ENCODE measurements at places on chromosomes 12 and 14.

DNA sequence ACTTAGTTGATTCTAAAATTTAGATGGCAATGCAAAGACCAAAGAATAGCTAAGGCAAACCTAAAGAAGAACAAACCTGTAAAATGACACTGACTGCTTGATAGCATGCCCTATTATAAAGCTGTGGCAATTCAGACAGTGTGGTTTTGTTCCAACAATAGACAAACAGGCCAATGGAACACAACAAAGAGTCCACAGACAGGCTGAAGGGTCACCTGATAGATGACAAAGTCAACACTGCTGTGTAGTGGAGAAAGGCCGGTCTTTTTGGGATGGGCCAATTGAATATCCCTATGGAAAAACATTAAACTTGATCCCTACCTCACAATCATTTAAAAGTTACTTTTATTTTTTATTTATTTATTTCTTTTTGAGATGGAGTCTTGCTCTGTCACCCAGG is 33.8 kb upstream of the SLC25A3 start:
- DNase-seq, result no peak

GRCh38 chr12:122876731-122877130 is 19.2 kb downstream of the VPS37B start:
- no peak for DNase-seq

DNA sequence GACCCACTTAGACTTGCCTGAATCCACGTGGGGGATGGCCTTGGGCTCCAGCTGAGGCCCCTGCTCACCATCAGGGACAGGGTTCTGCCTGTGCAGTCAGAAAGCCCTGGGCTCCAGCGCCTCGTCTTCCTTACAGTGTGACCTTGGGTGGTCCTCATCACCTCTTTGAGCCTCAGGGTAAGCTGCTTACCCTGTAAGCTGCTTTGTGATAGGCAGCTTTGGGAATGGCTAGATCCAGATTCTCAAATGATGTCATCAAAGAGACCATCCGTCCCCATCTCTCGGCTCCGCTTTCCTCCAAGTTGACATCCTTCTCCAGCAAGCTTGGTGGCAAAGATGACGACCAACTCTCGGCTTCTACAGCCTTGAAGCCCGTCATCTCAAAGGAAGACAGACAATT is 127.0 kb downstream of the ADCK1 start:
- no peak for DNase-seq

DNA sequence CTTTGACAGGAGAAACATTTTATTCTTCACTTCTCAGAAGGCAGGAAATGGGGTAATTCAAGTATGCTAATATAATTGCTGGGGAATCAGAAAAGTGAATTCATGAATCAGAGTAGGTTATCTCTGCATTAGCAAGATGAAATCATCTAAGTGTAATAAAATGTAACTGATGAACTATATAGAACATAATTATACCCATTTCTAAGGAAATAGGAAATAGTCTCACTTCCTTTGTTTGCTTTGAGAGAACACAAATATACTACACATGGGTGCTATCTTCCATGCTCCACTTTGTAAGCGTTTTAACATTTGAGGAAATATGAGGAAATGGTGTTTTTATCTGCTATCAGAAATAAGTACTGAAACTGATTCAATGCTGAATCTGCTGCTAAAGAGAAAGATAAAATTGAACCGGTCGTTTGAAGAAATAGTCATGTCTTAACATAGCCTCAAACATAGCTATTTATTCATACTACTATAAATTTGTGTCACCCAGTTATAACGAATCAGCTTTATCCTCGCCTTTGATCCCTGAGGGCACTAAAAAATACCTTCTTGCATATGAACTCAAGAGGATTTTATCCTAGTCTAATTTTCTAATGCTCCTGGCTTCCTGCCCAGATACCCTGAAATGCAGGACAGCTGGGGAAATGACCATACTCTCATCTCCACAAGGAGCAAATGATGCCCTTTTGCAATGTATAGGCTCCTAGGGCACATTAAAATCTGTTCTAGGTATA is 696.0 kb downstream of the C12orf50 start:
- peak; percentile 70 for DNase-seq

- peak; percentile 80 for DNase-seq
Measured at GRCh38 chr14:50955373-50956043, 11.2 kb upstream of the PYGL start.

GRCh38 chr12:116662612-116663144 is 75.2 kb downstream of the SPRING1 start:
- DNase-seq, result no peak

- peak; percentile 93 for DNase-seq
Measured at GRCh38 chr12:52041695-52042123, 9.5 kb upstream of the NR4A1 start.

DNA sequence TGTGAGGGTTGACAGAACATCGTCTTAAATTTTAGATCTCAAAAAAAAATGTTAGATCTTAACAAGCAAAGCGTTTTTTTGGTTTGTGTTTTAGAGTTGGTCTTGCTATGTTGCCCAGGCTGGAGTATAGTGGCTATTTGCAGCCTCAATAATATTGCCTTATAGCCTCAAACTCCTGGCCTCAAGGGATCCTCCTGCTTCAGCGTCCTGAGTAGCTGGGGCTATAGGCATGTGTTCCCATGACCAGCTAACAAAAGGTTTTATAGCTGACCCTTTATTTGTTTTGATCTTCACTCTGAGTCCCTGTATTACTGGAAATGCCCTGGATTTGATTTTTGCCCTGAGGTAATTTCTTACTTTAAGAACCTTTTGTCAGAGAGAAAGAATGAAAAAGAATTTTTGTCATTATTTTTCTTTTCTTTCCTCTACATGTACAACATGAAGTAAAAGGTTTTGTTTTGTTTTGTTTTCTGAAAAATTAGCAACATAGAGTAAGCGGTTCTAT is 5.2 kb downstream of the INHBC start:
- DNase-seq, result no peak

GRCh38 chr14:104935955-104936354 is 11.3 kb downstream of the PLD4 start:
- no peak for DNase-seq

- DNase-seq, result no peak
Measured at GRCh38 chr14:100203962-100204834, 34.7 kb upstream of the YY1 start.

- DNase-seq, result no peak
Measured at GRCh38 chr12:76020731-76021672, 10.6 kb downstream of the PHLDA1 start.

- DNase-seq, result no peak
Measured at GRCh38 chr12:11879306-11879705, 191.4 kb upstream of the BCL2L14 start.

DNA sequence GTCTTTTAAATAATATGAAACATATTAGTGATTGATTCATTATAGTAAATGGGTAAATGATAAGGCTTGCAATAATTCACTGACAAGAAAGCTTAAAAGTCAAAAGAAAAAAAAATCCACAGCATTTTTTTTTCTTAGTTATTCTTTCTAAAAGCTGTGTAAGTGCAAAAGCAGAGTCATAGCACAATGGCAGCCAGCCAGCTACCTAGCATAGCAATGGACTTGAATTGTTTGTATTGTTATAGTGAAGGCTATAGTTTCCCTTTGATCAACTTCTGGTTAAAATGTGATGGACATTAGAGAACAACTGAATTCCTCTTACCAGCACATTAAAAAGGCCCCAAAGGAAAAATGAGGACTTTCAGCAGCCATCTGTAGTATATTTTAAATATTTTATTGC is 232.1 kb downstream of the NAV3 start:
- no peak for DNase-seq

- DNase-seq, result peak; percentile 65
Measured at GRCh38 chr14:52299692-52300278, 14.3 kb upstream of the PTGER2 start.

DNA sequence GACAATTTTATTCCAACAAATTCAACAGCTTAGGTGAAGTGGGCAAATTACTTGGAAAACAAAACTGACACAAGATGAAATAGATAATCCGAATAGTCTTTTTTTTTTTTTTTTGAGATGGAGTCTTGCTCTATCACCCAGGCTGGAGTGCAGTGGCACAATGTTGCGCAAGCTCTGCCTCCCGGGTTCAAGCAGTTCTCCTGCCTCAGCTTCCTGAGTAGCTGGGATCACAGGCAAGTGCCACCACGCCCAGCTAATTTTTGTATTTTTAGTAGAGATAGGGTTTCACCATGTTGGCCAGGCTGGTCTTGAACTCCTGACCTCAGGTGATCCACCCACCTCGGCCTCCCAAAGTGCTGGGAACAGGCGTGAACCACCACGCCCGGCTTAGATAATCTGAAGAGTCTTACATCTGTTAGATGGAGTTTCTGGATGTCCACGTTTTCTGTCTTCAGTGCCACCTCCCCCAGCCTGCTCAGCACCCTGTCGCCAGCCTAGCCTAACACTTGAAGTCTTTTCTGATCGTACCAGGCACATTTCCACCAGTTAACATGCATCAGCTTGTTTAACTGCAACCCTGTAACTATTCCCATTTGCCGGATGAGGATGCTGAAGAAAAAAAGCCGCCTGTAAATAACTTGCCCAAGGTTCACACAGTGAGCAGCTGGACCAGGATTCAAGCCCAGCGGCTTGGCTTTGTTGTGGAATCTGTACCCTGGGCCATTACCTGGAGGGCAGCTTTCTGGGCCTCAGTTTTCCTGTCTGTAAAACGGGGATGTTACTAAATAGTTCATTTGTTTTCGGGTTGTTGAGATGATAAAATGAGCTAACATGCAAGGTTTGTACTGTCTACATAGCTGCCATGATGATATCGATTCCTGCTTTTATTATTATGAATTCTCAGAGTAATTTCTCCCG is 26.4 kb downstream of the FBRSL1 start:
- no peak for DNase-seq

DNA sequence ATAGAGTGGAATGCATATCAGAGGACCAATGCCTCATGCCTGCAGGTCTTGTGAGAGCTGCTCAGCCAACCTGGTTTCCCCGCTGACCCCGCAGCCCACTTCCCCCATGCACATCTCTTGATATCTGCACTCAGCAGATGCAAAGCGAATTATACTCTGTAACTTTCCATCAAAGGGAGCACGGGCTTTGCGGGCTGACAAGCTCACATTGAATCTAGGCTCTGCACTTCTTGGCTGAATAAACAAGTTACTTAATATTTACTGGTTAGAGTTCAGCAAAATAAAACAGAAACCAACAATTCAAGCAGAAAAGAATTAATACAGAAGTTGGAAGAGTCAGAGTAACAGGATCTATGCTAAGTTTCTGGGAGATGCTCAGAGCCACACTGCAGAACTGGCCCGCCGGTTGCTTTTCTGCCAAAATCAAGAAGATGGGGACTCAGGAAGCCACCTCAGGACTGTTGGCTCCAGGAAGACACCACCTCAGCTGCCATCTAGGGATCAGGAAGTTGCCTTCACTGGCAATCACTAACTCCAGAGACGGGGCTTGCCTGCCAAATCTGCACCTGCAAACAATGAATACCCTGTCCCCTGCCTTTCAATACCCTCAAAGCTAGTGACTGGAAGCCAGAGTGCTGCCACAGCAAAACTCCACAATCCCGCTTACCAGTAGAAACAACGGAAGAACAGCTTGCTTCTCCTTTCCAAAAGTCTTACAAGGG is 46.5 kb downstream of the NR1H4 start:
- no peak for DNase-seq

DNA sequence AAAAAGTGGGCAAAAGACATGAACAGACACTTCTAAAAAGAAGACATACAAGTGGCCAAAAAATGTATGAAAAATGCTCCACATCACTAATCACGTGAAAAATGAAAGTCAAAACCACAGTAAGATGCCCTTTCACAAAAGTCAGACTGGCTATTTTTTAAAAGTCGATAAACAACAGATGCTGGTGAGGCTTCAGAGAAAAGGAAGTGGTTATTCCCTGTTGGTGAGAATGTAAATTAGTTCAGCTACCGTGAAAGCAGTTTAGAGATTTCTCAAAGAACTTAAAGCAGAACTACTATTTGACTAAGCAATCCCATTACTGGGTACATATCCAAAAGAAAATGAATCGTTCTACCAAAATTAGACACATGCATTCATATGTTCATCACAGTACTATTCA is 237.0 kb downstream of the KIF21A start:
- DNase-seq, result no peak

DNA sequence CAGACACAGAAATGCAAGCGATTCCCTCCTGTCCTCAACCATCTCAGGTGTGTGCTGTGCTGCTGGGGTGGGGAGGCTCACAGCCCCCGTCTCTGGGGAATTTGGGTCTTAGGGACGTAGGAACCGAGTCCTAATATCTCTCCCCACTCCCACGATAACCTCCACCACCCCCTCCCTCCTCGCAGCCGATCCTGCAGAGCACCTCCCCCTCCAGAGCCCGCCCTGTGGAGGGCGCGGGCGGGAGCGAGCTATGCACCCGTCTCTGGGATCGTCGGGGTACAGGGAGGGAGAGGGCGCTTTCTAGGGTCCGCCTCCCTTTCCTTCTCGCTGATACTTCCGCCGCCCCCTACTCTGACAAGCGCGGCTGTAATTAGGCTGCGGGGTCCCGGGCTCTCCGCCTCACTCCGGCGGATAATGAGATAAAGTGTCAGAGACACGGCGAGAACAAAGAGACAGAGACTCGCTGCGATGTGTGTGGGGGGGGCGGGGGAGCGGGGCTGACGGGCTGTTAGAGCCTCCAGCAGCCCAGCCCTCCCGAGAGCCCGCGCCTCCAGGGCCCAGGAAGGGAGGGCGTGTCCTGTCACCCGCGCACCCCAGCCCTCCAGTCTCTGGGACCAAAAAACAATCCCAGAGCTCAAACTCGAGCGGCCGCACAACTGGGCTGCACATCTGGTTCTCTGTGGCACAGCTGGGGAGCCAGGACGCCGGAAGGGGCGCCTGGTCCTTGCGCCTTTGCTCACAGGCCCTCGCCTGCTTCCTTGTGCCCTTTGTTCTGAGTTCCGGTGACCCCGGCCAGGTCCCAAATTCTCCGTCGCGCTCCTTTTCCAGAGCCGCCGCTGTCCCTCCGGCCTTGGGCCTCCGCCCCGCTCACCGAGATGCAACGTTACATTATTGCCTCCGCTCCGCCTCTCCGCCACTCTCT is 8.7 kb downstream of the SHMT2 start:
- peak; percentile 78 for DNase-seq

DNA sequence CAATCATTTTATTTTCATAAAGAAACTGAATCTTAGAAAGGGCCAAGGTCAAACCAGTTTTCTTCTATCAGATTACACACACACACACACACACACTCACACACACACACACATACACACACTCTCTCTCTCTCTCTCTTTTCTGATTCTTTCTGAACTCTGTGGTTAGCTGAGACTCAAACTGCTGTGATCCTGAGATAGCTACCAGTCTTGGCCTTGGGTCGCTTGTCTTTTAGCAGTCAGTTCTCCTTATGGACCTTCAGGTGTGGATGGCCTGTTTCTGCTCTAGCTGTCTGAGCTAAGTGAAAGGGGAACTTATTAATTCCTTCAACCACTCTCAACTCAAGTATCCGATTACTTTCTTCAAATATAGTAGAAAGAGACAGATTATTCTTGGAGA is 145.1 kb downstream of the GRIP1 start:
- no peak for DNase-seq

- DNase-seq, result no peak
Measured at GRCh38 chr12:120343692-120344091, 16.1 kb upstream of the PLA2G1B start.

DNA sequence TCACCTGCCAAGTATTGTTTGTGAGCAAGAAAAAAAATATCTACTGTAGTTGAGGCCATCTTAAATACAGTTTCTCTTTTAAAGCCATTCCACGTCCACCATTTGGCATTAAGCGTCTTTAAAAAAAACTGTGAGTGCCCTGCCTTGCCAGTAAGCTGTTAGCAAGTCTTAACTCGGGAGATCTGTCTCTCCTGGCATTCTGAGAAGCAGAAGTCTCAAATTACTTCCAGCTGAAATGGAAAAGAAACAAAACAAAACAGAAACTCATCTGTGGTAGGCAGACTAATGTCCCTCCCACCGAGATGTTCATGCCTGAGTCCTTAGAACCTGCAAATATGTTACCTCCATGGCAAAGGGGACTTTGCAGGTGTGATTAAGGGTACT is 126.2 kb downstream of the CRADD start:
- no peak for DNase-seq
